NCI-H1417 (cell line): ENCODE measurements at places on chromosomes 13 and 19.

DNA sequence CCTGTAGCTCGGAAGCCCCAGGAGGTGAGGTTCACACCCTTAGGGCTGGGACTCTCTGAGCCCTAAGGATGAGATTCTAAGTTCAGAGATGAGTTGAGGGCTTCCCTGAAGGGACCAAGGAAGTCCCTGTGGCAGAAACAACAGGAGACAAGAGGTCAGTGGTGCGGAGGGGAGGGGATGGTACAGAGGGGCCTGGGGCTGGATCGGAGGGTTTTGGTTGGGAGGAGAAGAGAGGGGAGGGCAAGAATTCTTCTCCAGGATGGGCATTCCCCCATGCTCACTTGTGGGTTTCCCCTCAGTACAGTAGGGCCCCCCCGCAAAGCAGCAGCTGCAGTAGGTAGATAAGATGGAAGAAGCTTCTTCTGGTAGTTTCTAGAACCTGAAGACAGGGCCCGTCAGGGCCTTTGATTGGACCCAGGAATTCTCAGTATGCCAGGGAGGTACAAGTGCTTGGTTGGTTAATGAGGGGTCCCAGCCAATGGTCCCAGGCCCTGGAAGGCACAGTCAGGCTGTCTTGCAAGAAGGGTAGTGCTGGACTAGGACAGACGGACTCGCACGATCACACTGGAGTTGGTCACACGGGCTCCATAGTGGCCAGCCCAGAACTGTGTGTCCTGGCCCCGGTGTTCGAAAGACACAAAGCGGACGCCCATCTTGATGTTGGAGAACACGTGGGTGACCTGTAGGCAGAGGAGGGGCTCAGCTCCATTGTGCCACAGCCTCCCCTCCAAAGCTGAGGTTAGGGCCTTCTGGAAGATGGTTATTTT lies 7.3 kb downstream of the FBXO27 start:
- no peak for DNase-seq

- DNase-seq: no peak
Observed at GRCh38 chr13:32234914-32235313, 80.2 kb downstream of the ZAR1L start.

DNA sequence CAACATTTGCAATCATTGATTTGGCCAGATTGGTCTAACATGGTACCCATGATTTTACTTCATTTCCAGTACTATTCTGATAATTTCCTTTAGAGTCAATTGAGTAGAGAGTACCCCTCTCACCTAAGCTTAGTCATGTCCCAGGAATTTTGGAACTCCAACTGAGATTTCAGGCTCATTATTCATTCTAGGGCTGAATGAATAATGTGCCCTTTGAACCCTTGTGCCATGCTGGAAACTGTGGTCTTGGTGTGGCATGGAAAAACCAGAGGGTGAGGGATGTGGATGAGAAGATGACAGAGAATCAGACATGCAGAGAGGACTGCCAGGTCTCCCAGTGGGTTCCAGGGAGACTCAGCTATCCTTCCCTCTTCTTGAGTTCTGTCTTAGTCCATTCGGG lies 30.2 kb downstream of the ITM2B start:
- no peak for DNase-seq

- no peak for DNase-seq
Observed at GRCh38 chr13:29855009-29855408, 4.6 kb upstream of the UBL3 start.

- no peak for DNase-seq
Observed at GRCh38 chr19:51327066-51328001, 14.6 kb downstream of the VSIG10L start.

DNA sequence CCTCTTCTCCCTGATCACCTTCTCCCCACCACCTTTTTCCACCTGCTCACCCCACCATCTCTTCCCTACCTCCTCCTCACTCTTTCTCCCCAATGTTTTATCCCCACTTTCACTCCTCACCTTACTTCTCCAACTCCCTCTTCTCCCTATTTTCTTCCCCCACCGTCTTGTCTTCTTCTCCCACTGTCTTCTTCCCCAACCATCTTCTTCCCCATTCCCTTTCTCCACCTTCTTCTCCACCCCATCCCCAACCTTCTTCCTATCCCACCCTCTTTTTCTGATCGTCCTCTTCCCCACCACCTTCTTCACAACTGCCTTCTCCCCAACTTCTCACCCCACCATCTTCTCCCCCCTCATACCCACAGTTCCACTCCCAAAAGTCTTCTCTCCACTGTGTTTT lies 929.4 kb downstream of the UQCRFS1 start:
- no peak for DNase-seq

DNA sequence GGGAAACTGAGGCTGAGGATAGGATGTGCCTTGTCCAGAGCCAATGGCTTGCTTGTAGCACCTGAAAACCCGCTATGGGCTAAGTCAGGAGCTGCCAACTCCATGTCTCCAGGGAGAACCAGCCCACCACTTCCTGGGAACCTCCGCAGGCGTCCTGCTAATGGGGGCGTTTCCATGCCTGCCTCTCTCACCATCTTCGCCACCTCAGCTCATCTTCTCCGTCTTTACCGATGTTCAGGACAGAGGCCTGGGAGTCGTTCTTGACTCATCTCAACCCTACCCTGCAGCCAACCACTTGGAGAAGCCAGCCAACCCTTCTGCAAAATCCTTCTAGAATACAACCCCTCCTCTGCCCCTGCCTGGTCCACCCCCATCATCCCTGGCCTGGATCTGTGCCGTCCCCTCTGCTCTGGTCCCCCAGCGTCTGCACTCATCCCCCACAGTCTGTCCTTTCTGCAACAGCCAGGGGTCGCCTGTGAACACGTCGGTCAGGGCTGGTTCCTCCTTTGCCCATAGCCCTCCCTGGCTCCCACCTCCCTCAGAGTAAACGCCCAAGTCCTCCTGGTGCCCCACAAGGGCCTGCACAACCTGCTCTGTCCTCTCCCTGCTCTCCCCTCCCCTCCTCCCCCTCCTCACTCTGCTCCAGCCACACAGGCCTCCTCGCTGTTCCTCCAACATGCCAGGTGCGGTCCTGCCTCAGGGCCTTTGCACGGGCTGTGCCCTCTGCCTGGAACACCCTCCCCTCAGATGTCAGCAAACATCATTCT lies 31.0 kb downstream of the PTPRS start:
- DNase-seq: no peak

DNA sequence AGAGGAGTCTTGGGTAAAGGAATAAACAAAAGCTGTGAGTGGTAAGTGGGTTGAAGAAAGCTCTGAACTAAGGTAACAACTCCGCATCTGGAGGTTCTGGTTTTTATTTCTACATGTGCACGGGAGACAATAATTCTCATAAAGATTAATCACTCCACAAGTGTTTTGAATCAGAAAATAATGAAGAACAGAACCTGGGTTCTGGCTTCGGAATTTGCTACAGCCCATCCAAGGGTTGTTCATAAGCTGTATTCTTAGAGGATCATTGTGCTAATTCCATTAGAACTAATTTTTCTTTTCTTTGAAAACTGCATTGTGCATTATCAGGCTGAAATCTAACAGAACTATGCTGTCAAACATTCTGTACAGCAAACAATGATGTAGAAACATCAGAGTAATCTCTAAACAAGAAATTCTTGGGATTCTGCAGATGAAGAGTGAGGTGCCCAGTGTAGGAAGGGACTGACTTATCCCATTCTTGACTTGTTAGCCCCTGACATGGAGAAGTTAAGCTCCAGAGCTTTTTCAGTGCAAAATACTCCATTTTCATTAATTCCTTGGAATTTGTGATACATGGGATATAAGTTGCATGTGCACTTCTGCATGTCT lies 368.2 kb downstream of the COG6 start:
- no peak for DNase-seq

GRCh38 chr13:39789451-39789850 lies 134.0 kb downstream of the COG6 start:
- DNase-seq: no peak

- DNase-seq: no peak
Observed at GRCh38 chr19:46954993-46955812, 64.4 kb upstream of the NPAS1 start.

DNA sequence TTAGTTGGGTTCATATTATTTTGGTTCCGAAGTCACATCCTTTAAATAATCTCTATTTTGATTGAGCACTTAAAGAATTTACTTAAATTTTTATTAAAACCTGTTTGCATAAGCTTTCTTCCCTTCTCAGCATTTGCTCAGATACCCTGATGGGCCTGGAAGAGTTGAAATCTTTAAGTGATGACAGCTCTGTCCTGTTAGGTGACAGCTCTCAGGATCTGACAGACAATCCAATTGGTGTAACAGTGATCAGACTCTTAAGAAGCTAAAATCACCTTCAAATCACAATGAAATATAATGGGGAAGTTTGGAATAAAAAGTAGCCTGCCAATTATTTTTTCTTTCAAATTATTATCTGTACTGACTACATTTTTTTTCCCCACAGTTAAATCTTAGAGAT lies 284.4 kb downstream of the LMO7 start:
- no peak for DNase-seq

- peak; percentile 2 for DNase-seq
Observed at GRCh38 chr13:47831265-47831664, 169.8 kb downstream of the SUCLA2 start.

GRCh38 chr13:83211301-83211700 lies 671.0 kb downstream of the SLITRK1 start:
- DNase-seq: no peak

GRCh38 chr19:19145684-19146608 lies 7.7 kb upstream of the TMEM161A start:
- DNase-seq: peak; percentile 71

DNA sequence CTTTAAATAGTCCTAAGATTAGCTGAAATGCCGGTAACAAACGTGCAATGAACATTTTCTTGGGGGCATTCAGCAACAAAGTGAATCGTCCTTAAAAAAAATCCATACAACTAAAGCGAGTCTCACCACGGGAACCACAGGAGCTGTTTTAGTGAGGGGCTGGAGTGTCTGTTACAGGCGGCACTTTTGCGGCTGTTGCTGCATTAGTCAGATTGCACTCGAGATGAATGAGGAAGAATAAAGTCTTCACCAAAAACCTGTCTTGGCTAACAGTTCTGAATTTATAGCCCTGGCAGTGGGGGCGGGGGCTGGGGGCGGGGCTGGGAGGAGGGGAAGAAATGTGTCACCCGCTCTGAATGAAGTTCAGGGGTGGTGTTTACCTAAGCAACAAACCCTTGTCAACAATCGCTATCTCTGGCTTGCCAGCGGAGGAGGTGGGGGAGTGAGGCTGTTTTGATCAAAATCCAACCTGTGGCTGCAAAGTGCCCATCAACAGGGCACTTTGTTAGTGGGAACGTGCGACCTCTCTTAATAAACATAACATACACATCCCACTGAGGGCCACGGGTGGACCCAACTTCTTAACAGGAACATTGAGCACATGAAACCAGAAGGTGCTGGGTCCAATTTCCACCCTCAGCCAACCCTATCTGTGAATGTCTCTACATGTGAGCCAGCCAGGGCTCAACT lies 44.5 kb downstream of the RFX2 start:
- peak; percentile 88 for DNase-seq

GRCh38 chr19:6088602-6089049 lies 21.7 kb downstream of the RFX2 start:
- DNase-seq: no peak

DNA sequence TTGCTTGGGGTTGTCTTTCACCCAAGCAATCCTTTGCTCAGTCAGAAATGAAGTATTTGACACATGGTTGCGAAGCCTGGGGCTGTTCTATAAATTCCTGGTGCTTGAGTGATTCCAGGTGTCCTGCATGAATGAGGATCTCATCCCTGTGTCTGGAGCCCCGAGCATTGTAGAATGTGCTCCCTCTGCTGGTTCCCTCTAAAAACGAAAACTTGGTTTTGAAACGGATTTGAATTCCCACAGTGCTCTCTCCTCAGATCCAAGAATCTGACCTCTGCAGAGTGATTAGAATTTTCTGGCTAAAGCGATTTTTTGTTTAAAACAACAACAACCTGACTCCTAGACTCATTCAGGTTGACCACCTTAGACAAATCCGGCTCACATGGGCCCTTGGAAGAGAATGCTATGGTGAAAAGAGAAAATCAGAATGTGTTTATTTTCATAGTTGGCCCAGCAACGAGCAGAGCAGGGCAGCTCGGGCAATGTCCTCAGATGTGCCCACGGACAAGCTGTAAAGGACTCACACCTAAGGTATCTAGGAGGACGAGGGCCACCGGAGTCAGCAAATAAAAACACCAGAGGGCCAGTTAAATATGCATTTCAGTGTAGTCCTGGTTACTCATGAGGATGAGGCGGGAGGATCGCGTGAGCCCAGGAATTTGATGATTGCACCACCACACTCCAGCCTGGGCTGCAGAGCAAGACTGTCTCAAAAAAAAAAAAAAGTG lies 8.7 kb upstream of the ATP12A start:
- DNase-seq: peak; percentile 24

DNA sequence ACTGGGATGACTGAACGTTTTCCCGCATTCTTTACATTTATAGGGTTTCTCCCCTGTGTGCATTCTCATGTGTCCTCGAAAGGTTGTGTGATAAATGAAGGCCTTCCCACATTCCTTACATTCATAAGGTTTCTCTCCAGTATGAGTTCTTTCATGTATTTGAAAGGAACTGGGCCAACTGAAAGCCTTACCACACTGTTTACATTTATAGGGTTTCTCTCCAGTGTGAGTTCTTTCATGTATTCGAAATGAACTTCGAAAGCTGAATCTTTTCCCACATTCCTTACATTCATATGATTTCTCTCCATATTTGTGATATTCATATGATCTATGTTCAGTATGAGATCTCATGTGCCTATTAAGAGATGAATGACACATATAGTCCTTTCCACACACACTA lies 19.4 kb downstream of the ZNF709 start:
- no peak for DNase-seq

DNA sequence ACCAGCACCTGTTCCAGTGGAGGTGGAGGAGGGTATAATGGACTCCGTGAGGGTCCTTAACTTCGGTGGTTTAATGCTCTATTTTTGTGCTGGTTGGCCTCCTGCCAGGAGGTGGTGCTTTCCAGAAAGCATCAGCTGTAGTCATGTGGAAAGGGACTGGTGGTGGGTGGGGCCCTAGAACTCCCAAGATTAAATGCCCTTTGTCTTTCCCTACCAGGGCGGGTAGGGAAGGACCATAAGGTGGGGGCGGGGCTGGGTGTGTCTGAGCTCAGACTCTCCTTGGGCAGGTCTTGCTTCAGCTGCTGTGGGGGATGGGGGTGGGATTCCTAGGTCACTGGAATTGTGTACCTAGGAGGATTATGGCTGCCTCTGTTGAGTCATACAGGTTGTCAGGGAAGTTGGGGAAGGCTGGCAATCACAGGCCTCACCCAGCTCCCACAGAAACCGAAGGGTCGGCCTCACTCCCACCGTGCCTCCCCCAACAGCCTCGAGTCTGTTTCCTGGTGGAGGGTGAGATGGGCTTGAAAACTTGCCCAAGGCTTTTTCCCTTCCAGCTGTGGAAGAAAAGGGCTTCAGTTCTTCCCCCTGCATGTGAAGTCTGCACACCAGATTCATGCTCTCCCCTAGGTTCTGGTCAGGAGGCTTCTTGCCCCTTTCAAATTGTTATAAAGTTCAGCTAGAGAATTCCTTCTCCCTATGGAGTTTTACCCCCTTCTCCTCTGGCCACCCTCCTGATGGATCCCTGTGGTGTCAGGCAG lies 60.3 kb upstream of the CLDN10 start:
- no peak for DNase-seq

- DNase-seq: peak; percentile 92
Observed at GRCh38 chr13:94641409-94641941, 39.8 kb downstream of the GPR180 start.
